ENCODE measurements at places on chromosomes 12 and 14.

GRCh38 chr12:59820594-59821011, 224.8 kb downstream of the SLC16A7 start:
- H3K4me1 ChIP-seq: no peaks in the 10 kb centered on the region
- H3K27ac ChIP-seq: no peak overlapping the region
- no peak overlapping the region for H3K4me3 ChIP-seq
- H3K27me3 ChIP-seq: no peaks in the 10 kb centered on the region
- DNase-seq: no peak
- H3K36me3 ChIP-seq: no peaks in the 10 kb centered on the region

- no peaks in the 10 kb centered on the region for H3K36me3 ChIP-seq
- no peaks in the 10 kb centered on the region for H3K27me3 ChIP-seq
- DNase-seq: no peak
- no peak overlapping the region for H3K4me3 ChIP-seq
- H3K4me1 ChIP-seq: no peaks in the 10 kb centered on the region
Observed at GRCh38 chr14:87686746-87687145, 306.2 kb downstream of the GALC start.

GRCh38 chr14:55192054-55192621, 753 bp upstream of the DLGAP5 start:
- peak overlapping the region; percentile 12 for H3K27ac ChIP-seq
- no peaks in the 10 kb centered on the region for H3K36me3 ChIP-seq
- H3K4me1 ChIP-seq: peaks cover 11% of the 10 kb centered on the region
- H3K27me3 ChIP-seq: no peaks in the 10 kb centered on the region

DNA sequence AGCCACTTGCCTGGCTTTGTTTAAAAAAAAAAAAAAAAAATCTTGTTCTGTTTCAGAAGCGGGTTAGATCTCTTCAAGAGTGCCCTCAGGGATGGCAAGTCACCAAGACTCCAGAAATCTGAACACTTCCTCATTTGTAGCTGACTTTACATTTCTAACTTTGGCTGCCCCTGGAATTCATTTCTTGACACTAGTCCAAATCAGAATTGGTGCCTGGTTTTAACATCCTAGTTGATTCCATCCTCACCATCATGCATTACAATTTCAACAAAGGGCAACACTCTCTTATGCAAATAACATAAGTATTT, 295.5 kb downstream of the RMST start:
- no peaks in the 10 kb centered on the region for H3K27me3 ChIP-seq
- no peaks in the 10 kb centered on the region for H3K4me1 ChIP-seq
- no peak overlapping the region for H3K27ac ChIP-seq
- no peak for DNase-seq
- H3K4me3 ChIP-seq: no peak overlapping the region

DNA sequence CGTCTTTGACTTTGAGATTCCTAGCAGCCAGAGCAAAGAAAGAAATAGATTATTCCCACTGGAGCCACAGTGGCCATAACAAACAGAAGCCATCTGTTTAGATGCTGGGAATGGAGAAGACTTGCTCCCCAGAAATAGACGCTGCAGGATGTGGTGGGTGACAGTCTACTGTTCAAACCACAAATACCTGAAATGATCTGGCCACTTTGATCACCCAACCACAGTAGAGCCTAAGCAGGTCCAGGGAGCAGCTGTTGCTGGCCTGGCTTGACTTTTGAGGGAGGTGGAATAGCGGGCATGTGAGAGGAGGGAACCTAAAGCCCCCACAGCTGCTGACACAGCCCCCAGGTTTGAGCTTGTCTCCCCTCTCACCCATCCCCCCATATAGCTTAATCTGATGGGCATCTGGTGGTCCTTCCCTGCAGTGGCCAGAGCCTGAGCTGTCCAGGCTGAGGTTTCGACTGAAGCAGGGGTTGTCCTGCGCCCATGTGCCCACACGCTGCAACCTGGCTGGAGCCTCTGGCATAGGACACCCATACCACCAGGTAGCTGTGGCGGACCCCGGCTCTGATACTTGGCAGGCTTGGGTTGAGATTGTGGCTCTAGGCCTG, 38.7 kb downstream of the SH2B3 start:
- peak; percentile 56 for DNase-seq
- H3K4me1 ChIP-seq: peaks cover 78% of the 10 kb centered on the region
- H3K4me3 ChIP-seq: no peak overlapping the region
- peak overlapping the region; percentile 92 for H3K27ac ChIP-seq
- H3K36me3 ChIP-seq: peaks cover 35% of the 10 kb centered on the region

DNA sequence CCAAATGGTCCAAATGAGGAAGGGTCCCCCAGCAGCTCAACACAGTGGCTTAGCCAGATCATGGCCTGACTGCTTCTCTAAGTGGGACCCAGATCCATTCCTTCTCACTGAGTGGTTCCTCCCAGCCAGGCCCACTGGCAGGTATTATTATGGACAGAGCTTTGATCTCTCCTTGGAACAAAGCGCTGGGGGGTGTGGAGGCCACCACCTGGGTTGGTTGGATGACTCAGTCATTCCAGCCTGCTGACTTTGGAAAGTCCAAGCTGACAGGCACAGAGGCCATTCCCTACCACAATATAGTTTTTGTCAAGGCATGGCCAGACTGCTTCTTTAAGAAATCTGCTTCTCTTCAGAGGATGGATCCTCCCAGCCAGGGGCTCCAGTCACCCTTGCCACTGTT, 341.1 kb downstream of the BTG1 start:
- no peaks in the 10 kb centered on the region for H3K27me3 ChIP-seq
- DNase-seq: no peak
- H3K36me3 ChIP-seq: no peaks in the 10 kb centered on the region
- H3K4me1 ChIP-seq: no peaks in the 10 kb centered on the region

- peaks cover 72% of the 10 kb centered on the region for H3K4me1 ChIP-seq
- DNase-seq: no peak
- no peak overlapping the region for H3K4me3 ChIP-seq
Observed at GRCh38 chr12:109461049-109461845, 15.9 kb downstream of the KCTD10 start.

DNA sequence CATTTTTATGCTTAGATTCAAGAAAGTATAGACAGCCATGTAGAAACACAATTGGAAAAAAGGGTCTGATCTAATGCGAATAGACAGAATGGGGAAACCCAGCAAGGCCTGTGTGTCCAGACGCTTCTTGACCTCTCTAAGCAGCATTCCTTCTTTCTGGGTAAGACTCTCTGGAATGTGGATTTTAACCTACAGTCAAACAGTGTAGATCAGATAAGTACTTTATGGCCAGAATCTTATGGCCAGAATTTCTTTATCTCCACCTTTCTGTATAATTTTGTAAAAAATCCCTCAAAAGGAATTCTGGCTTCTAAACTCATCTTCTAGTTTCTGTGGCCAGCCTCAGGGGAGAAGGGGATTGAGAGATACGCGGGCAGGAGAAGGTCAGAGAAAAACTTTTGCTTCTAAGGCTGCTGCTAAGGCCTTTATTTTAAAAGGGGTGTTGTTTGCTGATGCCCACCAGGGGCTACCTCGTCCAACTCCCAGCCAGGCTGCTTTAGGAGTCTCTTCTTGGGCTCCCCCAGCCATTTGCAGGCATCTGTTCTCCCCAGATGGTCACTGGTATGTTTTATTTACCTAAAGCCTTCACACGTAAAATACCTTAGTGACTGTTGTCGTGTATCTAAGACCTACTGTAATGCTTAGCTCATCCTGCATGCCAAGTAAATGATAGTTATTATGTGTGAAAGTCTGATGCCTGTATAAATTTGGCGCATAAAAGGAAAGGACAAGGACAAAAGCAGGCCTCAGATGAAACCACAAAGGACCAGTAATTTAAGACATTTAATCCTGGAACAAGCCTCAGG, 68.4 kb downstream of the ANO6 start:
- no peaks in the 10 kb centered on the region for H3K36me3 ChIP-seq
- no peaks in the 10 kb centered on the region for H3K27me3 ChIP-seq
- H3K4me3 ChIP-seq: no peak overlapping the region
- DNase-seq: no peak
- no peaks in the 10 kb centered on the region for H3K4me1 ChIP-seq

GRCh38 chr12:67006610-67007009, 262.5 kb upstream of the CAND1 start:
- no peak overlapping the region for H3K27ac ChIP-seq
- no peak for DNase-seq
- no peak overlapping the region for H3K4me3 ChIP-seq
- H3K27me3 ChIP-seq: peaks cover 2% of the 10 kb centered on the region
- no peaks in the 10 kb centered on the region for H3K4me1 ChIP-seq

DNA sequence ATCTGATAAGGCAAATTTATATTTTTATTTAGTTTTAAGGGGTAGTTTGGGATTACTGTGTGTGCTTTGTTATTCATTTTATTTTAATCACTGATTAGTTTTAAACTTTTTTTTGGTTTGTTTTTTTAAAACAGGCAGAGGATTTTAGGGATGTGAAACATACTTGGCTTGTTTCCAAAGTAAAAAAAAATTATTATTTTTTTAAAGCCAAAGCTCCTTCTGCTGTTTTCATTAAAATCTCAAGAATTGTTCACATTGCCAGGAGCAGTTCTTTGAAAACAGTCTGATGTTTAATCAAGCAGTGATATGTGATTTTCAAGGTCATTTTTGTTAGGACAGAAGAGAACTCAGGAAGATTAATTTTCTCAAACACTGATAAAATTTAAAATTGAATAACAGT, 11.2 kb downstream of the TTC8 start:
- no peak for DNase-seq
- no peaks in the 10 kb centered on the region for H3K27me3 ChIP-seq
- H3K36me3 ChIP-seq: no peaks in the 10 kb centered on the region
- no peak overlapping the region for H3K27ac ChIP-seq
- H3K4me3 ChIP-seq: no peak overlapping the region

DNA sequence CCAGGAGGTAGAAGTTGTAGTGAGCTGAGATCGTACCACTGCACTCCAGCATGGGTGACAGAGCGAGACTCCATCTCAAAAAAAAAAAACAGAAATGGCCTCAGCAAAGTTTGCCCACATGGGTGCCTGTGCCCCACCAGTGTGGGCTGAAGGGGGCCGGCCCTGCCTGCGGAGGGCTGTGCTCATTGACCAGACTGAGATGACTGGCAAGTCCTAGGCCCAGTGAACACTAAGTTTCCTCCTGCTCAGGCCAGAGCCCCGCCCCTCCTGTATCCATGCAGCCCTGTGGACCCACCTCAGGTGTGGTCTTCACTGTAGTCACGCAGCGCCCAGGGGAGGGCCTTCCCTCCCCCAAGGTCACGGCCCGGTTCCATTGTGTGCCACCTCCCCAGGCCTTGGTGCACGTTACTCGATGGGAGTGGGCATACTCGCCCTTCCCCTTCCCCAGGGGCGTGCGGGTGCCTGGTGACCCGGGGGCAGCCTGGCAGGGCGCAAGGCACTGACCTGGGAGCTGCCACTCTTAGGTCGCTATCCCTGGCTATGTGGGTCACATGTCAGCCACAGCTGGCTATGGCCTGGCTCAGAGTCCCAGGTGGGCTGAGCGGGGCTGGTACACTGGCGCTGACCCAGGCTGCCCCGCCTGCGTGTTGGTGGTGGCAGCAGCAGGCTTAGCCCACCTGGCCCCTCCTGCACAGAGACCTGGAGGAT, 16.1 kb downstream of the INF2 start:
- no peaks in the 10 kb centered on the region for H3K36me3 ChIP-seq
- H3K27ac ChIP-seq: no peak overlapping the region
- H3K4me1 ChIP-seq: peaks cover 4% of the 10 kb centered on the region
- DNase-seq: no peak

GRCh38 chr14:100618318-100618693, 31.1 kb upstream of the BEGAIN start:
- DNase-seq: no peak
- peaks cover 33% of the 10 kb centered on the region for H3K4me1 ChIP-seq
- H3K27me3 ChIP-seq: peaks cover 10% of the 10 kb centered on the region
- H3K36me3 ChIP-seq: no peaks in the 10 kb centered on the region
- no peak overlapping the region for H3K27ac ChIP-seq
- H3K4me3 ChIP-seq: no peak overlapping the region

GRCh38 chr12:118590406-118591150, 214.2 kb downstream of the SUDS3 start:
- no peaks in the 10 kb centered on the region for H3K4me1 ChIP-seq
- H3K4me3 ChIP-seq: no peak overlapping the region
- no peaks in the 10 kb centered on the region for H3K27me3 ChIP-seq

DNA sequence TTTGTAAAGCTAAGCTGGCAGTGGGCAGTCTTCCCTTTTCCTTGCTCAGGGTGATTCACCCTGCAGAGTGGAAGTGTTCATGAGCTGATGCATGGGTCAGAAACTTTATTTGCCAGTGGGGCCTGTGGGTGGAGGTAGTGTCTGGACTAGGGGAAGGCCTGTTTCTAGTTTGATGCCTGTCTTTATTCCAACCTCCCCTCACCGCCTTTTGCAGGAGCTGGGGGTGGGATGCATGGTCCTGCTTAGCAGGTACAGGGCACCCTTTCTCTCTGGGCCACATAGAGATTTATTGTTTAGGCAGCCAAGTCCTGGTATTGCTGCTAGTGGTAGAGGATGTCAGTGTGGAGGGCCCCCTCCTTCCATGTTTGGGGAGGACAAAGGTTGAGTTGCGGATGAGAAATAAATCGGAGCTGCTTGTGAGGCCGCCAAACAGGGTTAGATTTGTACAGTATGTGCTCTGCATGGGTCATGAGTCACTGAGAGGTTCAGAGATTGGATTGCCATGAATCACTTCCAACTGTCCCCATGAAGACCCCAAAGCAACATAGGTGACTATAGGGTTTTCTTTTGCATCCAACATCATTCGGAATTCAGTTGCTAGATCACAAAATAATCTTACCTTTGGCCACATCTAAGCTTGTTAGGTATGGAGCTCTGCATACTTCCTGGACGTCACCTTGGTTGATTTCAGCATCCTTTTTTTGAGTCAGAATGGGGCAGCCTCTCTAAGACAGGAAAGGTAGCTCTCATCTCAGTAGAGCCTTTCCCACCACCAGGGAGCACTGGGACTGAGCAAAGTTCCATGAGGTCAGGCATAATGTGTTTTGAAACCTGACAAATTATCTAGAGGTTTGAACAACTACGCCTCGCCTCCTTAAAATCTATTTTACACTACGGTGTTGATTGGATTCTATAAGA, 8.8 kb downstream of the SMOC1 start:
- H3K36me3 ChIP-seq: no peaks in the 10 kb centered on the region
- no peaks in the 10 kb centered on the region for H3K27me3 ChIP-seq
- H3K4me1 ChIP-seq: no peaks in the 10 kb centered on the region
- H3K4me3 ChIP-seq: no peak overlapping the region

DNA sequence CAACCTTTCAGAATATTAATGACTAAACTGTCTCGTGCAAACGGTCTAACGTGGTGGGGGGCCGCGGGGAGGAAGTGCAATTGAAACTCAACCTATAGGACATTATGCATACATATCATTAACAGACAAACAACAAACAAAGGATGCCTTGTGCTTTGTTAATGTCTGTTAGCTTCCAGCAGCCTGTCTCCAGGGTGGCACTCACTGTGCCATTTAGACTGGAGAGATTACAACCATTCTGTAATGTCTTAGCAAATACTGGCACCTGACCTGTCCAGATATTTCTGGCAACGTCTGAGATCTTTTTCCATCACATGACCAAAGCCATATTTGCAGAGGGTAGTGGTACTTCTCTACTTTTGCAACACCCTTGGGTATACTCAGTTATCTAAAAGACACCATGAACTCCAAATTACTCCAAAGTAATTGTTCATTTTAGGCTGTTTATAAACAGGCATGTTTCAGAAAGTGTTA, 11.6 kb downstream of the BHLHE41 start:
- no peaks in the 10 kb centered on the region for H3K36me3 ChIP-seq
- no peak for DNase-seq
- H3K4me1 ChIP-seq: peaks cover 11% of the 10 kb centered on the region

Data from natural killer cell (primary cell).